ENCODE measurements at places on chromosomes 13 and 19.

GRCh38 chr13:31159306-31159705 lies 2.4 kb downstream of the HSPH1 start:
- DNase-seq: no peak

GRCh38 chr13:37701972-37702371 lies 103.4 kb upstream of the POSTN start:
- DNase-seq: no peak

DNA sequence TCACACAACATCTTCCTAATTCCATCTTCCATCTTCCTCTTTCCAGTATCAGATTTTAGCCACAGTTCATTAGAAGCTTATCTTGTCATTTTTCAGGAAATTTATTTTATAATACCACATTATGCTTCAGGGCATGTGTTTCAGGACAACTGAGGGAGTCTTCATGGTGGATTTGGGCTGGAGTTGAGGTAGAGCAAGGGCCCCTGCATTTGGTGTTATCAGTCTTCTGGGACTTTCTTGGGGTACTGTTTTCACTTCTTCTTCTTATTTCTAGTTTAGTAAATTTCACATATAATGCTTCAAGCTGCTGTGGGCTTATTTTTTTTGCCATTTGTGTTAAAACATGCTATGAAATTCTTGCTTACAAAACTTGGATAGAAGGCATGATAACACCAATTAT lies 188.7 kb downstream of the LHFPL6 start:
- DNase-seq: no peak

DNA sequence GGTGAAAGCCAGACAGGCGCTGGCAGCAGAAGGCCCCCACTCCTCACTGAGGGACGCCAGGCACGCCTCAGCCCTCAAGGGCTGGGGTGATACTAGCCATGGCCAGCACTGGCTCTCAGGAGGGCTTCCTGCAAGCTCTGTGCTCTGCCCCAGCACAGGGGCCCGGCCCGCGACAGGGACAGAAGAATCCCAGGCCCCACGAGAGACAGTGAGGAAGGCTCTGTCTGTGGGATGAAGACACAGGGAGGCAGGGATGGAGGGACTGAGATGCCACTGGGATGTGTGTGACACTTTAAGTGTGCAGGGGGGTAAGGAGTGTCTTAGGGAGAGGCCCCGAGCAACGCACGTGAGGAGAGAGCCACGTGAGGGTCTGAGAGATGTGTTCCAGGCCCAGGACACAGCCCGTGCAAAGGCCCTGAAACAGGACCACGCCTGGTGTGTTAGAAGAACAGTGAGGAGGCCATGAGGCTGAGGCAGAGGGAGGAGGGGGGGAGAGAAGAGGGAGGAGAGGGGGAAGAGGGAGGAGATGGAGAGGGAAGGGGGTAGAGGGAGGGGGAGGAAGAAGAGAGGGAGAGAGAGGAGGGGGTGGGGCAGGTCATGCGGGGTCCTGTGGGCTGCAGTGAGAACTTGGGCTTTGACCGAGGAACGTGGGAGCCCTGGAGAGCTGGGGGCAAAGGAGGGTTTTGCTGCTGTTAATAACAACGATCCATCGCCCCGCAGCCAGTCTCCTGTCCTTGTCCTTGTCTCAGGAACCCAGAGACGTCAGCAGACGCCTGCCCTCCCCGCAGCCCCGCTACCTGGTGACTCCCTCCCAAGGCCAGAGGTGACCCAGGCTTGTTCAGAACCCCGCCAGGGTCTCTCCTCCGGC lies 7.2 kb downstream of the RPL36 start:
- no peak for DNase-seq

DNA sequence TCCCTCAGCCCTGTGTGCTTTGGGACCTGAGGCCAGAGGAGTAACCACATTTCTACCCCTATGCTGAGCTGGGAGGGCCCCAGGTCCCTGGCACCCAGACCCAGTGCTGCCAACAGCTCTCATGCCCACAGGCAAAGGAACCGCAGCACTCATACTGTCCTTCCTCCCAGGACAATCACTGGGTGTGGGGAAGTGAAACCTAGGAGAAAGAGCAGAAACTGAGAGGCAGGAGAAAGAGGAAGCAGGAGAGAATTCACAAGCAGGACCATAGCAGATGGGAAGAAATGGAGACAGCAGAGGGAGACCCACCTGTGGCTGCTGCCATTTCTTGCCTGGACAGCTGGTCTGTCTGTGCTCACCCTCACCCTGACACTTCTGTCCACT lies 18.9 kb downstream of the CCDC97 start:
- DNase-seq: peak; percentile 67

DNA sequence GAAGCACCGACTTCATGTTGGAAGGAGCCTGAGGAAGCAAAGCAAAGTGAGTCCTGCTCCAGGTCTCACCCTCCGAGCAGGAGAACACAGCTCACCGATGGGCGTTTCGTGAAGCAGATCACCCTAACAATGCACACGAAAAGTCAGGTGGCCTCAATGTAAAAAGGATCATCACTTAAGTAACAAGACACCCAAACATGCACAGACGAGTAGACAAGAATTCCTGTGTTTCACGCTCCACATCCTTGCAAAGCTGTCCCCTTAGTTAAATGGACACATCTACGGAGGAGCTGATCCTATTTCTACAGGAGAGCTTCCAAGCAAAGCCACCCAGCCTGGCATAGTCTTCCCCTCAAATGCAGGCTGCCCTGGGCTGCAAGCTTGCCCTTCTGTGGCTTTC lies 66.2 kb downstream of the SLC15A1 start:
- no peak for DNase-seq

GRCh38 chr13:102702965-102703725 lies 8.3 kb upstream of the METTL21C start:
- DNase-seq: no peak

- no peak for DNase-seq
These were observed 76.6 kb downstream of the ZIC5 start for GRCh38 chr13:99894840-99895443.

- DNase-seq: no peak
These were observed 225.0 kb downstream of the TBC1D4 start for GRCh38 chr13:75256922-75257321.

- no peak for DNase-seq
These were observed 7.2 kb downstream of the ZNF552 start for GRCh38 chr19:57807541-57807940.

DNA sequence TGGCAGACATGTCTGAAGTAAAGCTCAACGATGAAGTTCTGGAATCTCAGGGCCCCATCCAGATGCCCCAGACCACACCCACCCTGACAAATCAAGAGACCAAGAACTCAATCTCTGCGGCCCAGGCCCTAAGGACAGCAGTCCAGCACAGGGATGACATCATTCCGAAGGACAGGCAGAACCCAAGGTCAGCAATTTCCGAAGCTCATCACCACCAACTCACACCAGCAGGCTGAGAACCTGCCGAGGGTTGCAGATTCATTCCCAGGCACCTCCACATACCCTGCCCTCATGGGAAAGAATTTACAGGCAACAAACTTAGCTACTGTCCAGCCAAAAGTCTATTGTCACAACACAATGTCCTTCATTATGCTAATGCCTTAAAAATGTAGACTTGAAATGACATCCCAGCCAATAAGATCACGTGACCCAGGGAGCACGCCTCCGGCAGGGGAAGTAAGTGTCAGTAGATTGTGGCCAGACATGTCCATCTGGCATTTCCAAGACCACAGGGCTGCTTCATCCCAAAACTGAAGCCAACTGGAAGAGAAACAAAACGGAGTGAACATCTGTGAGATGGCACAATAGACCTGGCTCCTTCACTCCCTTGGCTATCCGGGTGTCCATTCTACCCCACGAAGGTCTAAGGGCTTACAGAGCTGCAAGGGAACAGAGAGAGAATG lies 98.8 kb downstream of the CRYL1 start:
- no peak for DNase-seq

GRCh38 chr13:113669755-113670341 lies 2.8 kb downstream of the GRK1 start:
- DNase-seq: no peak

DNA sequence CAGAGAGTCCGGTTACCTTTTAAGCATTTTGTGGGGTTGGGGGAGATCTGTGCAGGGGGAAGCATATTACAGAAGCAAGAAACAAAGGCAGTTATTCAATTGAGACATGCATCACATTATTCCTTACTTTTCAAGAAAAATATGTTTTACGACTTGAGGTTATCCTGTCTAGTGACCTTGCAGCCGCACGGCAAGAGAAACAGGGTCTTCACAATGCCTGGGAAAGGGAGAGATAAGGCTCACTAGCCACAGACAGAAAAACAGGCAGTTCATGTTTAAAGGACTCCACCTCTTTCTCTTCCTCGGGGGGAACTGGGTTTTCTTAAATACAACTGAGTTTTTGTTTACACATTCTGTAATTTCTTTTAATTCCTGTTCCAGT lies 536 bp upstream of the NCR1 start:
- no peak for DNase-seq

GRCh38 chr19:13646758-13647157 lies 117.6 kb upstream of the MRI1 start:
- DNase-seq: no peak

DNA sequence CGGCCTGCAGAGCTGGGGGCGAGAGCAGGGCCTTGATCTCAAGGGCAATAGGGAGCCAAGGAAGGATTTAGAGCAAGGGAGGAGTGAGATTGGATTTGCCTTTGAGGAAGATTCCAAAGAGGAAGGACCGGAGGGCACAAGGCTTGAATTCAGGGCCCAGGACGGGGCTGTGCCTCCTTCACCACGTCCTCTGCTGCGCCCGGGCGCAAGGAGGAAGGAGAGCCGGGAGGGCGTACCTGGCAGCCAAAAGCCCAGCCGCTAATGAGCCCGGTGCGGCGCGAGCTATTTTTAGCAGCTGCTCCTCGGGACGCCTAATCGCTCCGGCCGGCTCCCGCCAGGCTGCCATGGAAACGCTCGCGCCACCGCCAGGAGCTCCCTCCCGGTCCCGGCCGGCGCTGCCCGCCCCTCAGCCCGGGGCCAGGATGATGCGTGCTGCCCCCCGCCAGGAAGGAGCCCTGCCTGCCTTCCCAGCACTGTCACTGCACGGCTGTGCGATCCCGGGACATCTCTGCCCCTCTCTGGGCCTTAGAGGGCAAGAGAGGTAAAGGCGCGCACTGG lies 31.3 kb downstream of the TINCR start:
- peak; percentile 44 for DNase-seq

DNA sequence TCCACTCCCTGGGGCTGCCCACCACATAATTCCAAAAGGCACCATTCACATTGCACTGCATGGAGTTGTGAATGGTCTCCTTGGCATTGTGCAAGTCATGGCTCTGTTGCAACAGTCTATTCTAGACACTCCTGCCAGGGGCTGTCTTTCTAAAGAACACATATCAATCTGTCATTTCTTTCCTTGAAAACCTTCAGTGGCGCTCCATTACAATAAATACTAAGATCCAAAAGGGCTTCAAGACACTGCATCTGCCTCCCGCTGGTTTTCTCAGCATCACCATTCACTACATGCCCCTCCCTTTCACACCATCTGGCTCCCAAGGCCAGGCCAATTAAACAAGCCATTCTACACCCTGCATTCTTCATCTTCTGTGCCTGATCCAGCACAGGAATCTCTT lies 32.2 kb upstream of the TM9SF2 start:
- no peak for DNase-seq

- DNase-seq: peak; percentile 88
These were observed 26.1 kb downstream of the GAS6 start for GRCh38 chr13:113837560-113838355.

GRCh38 chr19:19098703-19099632 lies 35.2 kb downstream of the SLC25A42 start:
- DNase-seq: no peak

DNA sequence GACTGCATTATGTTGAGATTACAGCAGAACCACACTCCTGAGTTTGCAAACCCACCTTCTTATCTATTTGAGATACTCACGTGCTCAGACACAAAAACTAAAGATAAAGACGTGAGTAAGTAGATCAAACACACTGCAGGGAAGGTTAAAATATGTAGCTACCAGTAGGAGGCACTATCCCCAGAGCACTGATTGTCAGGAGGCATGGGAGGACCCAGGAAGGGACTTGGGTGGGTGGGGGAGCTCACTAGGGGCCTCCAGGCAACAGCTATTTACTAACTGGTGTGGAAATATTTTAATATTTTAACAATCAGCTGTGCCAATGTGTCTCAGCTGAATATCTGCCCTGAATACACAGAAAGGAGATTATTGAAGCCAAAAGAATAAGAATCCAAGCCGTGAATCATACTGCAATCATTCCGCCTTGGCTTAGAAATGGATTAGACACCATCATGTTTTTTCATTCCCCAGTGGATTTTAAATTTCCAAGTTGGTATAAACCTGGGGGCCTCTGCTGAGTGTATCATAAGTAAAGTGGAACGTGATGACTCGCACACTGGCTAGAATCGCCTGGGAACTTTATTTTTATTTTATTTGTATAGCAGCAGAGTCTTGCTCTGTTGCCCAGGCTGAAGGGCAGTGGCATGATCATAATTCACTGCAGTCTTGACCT lies 73.2 kb upstream of the CACNA1A start:
- DNase-seq: no peak

DNA sequence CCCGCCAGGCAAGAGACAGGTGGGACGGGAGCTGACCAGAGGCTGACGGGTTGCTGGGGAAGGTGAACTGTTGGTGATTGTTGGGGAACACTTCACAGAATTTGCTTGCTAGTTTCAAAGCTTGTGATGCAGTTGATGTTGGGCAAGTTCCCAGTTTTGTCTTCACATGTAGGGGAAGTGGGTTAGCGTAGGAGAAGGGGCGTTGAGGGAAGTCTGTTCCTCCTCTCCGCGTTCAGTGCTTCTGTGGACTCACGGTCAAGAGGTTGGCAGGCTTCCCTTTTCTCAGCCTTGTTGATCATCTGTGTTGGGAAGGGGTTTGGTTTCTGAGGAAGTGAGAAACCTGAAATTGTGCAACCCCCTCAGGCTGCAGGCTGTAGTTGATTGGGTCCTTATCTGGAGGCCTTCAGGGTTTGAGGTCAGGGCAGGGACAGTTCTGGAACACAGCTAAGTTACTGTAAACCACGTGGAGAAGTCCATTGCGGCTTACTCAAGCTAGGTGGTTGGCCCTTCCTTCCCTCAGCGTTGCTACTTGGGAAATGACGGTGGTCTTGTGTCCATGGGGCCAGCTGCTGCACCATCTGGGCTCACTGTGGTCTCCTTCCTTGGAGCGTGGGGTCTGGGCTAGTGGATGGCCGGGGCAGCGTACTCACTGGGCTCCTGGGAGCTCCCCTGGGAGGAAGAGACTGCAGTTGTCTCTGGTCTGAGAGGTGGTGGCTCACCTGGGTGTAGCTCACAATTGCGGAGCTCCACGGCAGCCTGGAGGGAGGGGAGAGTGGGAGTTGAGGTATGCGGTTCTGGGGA lies 7.5 kb downstream of the RPS9 start:
- DNase-seq: peak; percentile 79

DNA sequence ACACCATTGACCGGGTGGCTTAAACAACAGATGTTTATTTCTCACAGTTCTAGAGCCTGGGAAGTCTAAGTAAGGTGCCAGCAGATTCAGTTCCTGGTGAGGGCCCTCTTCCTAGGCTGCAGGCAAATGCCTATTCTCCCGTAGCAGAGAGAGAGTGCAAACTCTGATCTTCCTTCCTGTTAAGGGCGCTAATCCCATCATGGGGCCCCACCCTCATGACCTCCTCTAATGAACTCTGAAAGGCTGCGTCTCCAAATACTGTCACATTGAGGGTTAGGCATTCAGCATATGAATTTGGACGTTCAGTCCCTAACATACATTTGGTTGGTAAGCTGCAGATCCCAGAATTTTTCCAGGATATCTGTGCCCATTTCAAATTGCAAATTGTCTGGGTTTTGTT lies 128.8 kb downstream of the GGACT start:
- no peak for DNase-seq

GRCh38 chr19:4044990-4045465 lies 21.7 kb downstream of the ZBTB7A start:
- no peak for DNase-seq

Data from globus pallidus (tissue), 1 donor.